Brain microvascular endothelial cell (primary cell): ENCODE measurements at places on chromosomes 12 and 14.

DNA sequence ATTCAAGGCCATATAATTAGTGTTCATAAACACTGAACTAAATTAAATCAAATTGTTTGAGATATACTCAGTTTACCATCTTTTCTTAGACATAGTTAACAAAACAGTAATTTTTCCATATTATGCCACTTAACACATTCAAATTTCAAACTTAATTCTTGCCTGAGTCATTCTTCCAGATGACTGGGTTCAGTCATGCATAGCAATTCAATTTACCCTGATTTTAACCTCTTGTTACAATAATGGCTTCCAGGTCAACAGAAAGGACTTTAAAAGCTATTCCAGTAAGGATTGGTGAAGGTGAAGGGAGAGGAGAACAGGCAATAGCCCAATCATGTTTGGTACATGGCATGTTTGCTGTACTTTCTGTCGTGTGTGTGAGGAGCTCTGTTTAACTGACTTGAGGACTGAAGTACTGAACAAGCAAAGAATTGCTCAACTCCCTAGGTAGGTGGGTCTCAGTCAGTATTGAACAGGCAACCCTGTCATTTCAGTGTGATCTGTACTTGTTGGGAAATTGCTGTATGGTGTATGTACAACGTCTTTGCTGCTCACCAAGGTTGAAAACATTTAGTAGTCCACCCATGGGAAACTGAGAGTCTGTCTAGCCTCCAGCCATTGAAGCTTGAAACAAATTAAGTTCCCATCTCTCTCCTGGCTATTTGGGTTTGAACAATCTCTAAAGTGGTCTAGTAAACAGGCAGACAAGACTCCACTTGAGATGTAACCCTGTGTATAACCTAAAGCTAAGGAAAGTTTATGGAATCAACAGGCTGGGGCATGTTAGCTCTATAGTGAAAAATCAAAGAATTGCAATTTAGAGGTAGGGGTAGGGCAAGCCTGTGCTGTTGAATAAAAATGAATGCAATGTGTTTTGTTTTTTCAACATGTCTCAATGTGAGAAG lies 327.2 kb downstream of the BTG1 start:
- no peak for DNase-seq

GRCh38 chr12:31887109-31887811 lies 72.0 kb upstream of the RESF1 start:
- DNase-seq, result no peak

DNA sequence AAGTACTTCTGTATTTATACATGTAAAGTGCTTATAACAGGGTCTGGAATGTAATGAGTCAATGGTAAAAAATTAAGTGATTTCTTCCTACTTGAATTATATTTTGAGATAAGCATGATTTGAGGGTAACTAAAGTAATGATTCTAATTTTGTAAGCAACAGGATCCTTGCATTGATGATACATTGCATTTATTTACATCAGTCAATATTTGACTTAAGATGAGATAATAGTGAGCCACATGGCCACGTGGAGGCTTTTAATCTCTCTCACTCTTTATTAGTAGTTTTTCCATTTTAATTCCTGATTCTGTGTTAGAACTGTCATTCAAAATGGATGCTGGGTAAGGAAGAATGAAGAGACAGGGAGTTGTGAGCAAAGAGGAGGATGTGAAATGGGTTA lies 298.1 kb upstream of the PRICKLE1 start:
- DNase-seq, result no peak

- no peak for DNase-seq
Observed at GRCh38 chr14:90569201-90569600, 172.4 kb downstream of the CALM1 start.

DNA sequence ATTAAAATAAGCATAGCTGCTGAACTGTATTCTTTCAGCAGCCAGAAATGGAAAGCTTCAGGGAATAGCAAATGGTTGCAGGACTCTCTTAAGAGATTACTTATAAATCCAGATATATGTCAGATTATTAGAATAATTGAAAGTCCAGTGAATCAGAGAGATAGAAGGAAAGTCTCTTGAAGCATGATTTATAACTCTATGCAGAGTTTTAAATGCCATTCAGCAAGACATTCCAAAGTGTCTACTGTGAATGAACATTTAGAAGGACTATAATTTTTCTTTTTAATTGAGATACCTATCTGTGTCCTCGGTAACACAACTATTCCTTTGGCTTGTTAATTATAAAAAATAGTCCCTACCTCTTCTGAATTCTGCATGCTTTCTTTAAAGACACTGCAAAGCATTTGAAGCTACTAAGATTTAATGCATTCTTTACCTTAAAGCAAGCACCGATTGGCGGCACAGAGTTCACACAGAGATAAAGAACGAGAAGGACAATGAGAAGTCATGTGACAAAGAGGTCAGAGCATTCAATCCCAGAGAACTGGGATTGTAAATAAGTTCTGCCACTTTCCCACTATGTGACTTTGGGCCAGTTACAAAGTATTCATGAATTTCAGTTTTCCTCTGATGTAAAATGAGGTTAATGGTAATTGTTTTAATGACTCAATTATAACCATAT lies 371.0 kb upstream of the ATP2B1 start:
- no peak for DNase-seq

DNA sequence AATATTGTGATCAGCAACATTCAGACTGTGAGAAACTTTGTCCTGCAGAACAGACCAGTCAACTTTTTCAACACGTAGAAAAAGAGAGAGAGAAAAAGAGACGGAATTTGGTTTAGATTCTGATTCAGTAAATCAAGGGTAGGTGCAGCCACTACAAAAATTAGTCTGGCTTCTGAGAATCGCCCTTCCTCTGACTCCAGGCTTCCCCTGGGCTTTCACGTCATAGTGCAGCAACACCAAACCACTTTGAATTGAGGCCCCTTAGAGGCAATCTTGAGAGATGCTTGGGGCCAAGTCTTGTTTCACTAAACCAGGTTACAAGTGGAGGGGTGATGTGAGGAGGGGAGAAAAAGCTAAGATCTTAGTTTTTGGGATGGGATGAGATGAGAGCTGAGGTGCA lies 37.5 kb upstream of the PTGR2 start:
- DNase-seq, result no peak
